ENCODE measurements at places on chromosomes 2 and 18. TPM values are rescaled to one million over a fixed set of nuclear protein-coding genes. Genes with fewer than 3 reads are reported as not detected.

GPR39 gene
- total RNA-seq = 0.46 TPM

DQX1 gene
- 0.11 TPM for total RNA-seq

BCL11A gene
- 50.9 TPM for total RNA-seq

LOXL3 gene
- 11.2 TPM for total RNA-seq

VIT gene
- not detected for total RNA-seq

All from motor neuron (in vitro differentiated cells).